Right atrium auricular region (tissue), 2 donors: ENCODE measurements at places on chromosomes 6 and 20. TPM values are rescaled to one million over a fixed set of nuclear protein-coding genes. Genes with fewer than 3 reads are reported as not detected.
A peak's percentile ranks its signal among the peaks of the same experiment; 100 is the strongest.

- H3K27ac ChIP-seq: no peak overlapping the region
- H3K27me3 ChIP-seq: no peaks in the 10 kb centered on the region
- H3K4me1 ChIP-seq: peaks cover 13% of the 10 kb centered on the region
- H3K36me3 ChIP-seq: no peaks in the 10 kb centered on the region
- H3K4me3 ChIP-seq: no peak overlapping the region
- no peak for DNase-seq
These were observed 35.7 kb downstream of the CITED2 start for GRCh38 chr6:139338795-139339194.

- no peak for DNase-seq
- H3K4me1 ChIP-seq: no peaks in the 10 kb centered on the region
These were observed 282.7 kb upstream of the PRDM1 start for GRCh38 chr6:105803442-105803841.

DNA sequence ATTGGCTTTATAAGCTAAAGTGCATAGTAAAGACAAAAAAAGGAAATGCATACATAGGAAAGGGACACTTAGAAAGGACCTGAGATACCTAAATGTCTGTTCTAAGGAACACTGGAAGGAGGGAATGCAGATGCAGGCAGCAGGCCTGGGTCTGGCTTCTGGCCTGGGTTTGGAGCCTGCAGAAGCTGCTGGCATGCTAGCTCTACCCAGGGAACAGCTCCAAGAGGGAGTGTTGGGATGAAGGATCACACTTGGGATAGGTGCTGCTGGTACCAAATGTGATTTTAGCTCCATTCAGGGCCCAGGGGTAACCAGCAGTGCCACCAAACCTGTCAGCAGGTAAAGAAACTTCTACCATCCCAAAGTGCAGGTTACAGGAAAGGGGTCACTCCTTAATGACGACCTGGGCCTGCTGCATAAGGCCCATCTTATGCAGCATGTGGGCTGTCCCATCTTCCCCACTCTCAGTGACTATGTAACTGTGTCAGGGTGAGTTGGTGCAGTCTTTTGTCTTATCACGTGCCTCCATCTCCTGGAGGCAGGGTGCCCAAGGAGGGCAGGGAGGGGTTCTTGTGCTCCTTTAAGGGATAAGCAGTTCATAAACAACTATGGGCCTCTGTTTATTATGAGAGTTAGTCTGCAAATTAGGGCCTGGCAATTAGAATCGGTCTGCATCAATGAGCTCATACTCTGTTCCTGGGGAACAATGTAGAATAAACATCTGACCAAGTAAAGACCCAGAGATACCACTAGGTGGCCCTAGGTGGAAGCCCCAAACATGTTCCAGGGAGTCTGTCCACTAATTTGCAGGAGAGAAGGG is 26.9 kb downstream of the DDX27 start:
- H3K4me1 ChIP-seq: no peaks in the 10 kb centered on the region
- no peaks in the 10 kb centered on the region for H3K27me3 ChIP-seq

RBM24 gene
- total RNA-seq: 133 TPM

DNA sequence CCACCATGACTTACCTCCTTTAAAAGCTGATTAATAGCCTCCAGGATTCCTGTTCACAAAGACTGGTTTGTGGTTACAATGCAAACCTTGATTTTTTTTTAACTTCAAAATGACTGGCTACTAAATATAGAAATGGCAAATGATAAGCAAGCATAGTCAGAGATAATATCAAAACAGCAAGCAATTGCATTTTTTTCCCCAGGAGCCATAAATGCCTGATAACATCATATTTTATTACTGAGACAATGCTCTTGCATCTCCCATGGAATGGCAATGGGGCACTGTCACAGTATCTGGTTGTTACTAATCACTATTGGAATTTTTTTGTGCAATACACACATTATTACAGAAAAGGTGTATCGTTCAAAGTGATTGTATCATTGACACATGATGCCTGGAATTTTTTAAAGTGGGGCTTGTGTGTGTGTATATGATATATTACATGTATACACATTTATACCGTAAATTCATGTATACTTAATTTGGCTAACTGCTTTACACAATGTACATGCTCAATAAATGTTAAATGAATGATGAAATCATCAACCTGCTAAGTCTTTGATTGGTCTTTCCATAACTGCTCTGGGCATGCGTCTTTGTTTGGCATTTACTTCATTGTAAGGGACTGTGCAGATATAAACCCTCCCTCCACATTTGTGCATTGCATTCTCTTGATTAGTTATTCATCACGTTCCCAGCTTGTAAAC is 980 bp upstream of the SALL4 start:
- DNase-seq: no peak
- H3K27me3 ChIP-seq: peaks cover 7% of the 10 kb centered on the region
- H3K36me3 ChIP-seq: no peaks in the 10 kb centered on the region
- no peak overlapping the region for H3K27ac ChIP-seq

DNA sequence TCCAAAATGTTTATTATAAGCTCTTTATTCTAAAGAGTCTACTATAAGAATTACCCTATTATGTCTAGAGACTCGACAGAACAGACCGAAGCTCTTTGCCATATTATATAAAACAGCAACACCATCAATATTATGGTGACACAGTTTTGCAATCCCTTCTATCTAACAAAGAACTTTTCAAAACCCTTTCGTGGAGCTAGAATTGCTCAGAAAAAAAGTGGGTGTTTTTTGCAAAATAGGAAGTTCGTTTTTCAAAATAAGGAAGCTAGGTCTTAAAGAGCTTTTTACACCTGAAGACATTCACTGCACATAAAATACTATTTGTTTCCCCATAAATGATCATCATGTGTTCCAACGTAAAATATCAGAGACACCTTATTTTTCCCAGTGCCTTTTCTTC is 240.0 kb downstream of the FOXC1 start:
- no peak overlapping the region for H3K4me3 ChIP-seq
- no peak overlapping the region for H3K27ac ChIP-seq
- H3K4me1 ChIP-seq: no peaks in the 10 kb centered on the region
- no peak for DNase-seq

GRCh38 chr6:154537511-154538325 is 27.2 kb upstream of the CNKSR3 start:
- no peaks in the 10 kb centered on the region for H3K36me3 ChIP-seq
- no peak overlapping the region for H3K27ac ChIP-seq
- no peaks in the 10 kb centered on the region for H3K4me1 ChIP-seq
- DNase-seq: no peak

DNA sequence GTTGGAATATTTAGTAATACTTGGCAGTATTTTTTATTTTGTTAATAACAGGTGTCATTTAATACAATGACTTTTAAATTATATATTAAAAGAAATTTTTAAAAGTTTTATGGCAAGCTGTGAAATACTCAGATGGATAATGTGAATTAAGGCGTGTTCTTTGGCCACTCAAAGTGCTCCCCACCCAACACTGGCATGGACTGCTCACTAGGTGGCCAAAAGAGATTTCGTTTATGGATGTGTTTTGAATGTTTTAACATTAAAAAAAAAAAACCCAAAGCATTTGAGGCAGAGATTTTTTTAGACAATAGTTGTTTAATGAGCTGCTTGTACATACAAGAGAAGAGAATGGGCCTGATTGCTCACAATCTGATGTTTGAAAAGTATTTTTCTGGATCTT is 86.5 kb downstream of the QKI start:
- no peak overlapping the region for H3K4me3 ChIP-seq
- H3K27ac ChIP-seq: peak overlapping the region; percentile 9
- no peaks in the 10 kb centered on the region for H3K27me3 ChIP-seq

DNA sequence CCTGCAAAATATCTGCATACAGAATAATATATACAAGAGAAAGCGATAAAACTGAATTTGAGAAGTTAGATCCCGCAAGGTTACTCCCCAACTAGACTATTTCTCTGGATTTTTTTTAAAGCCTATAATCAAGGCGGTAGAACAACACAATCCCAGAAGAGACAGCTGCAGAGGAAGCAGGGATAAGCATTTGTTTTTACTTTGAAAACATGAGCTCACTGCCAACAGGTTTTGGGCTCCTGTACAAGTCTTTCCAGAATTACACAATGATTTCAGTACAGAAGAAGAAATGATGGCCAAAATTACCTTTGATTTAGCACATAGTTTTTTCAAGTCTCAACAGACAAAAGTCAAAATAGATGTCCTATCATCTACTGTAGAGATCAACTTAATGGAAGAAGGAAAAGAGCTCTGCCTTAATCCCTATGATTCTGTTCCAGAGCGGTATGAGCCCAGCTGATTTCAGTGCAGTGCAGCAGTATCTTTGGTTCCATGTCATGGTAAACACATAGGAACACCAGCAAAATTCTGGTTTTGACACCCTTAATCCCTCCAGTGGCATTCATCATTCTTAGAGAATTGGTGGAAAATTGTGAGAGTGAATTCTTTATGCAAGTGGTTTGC is 304.3 kb downstream of the HDGFL1 start:
- H3K4me3 ChIP-seq: no peak overlapping the region
- DNase-seq: no peak
- H3K27ac ChIP-seq: peak overlapping the region; percentile 4
- no peaks in the 10 kb centered on the region for H3K27me3 ChIP-seq
- peaks cover 14% of the 10 kb centered on the region for H3K4me1 ChIP-seq

BNIP5 gene
- total RNA-seq: not detected

GRCh38 chr6:35719830-35720733 is 16.8 kb upstream of the ARMC12 start:
- H3K27ac ChIP-seq: peak overlapping the region; percentile 100
- H3K27me3 ChIP-seq: no peaks in the 10 kb centered on the region
- no peaks in the 10 kb centered on the region for H3K4me1 ChIP-seq
- DNase-seq: no peak
- H3K4me3 ChIP-seq: no peak overlapping the region

GRCh38 chr6:118758946-118759345 is 107.6 kb upstream of the CEP85L start:
- no peaks in the 10 kb centered on the region for H3K27me3 ChIP-seq
- no peak overlapping the region for H3K4me3 ChIP-seq
- H3K4me1 ChIP-seq: no peaks in the 10 kb centered on the region
- no peak overlapping the region for H3K27ac ChIP-seq

GRCh38 chr20:41462372-41463161 is 95.9 kb upstream of the EMILIN3 start:
- peaks cover 21% of the 10 kb centered on the region for H3K36me3 ChIP-seq
- DNase-seq: no peak
- H3K4me1 ChIP-seq: no peaks in the 10 kb centered on the region
- no peak overlapping the region for H3K4me3 ChIP-seq
- no peak overlapping the region for H3K27ac ChIP-seq
- H3K27me3 ChIP-seq: no peaks in the 10 kb centered on the region

DNA sequence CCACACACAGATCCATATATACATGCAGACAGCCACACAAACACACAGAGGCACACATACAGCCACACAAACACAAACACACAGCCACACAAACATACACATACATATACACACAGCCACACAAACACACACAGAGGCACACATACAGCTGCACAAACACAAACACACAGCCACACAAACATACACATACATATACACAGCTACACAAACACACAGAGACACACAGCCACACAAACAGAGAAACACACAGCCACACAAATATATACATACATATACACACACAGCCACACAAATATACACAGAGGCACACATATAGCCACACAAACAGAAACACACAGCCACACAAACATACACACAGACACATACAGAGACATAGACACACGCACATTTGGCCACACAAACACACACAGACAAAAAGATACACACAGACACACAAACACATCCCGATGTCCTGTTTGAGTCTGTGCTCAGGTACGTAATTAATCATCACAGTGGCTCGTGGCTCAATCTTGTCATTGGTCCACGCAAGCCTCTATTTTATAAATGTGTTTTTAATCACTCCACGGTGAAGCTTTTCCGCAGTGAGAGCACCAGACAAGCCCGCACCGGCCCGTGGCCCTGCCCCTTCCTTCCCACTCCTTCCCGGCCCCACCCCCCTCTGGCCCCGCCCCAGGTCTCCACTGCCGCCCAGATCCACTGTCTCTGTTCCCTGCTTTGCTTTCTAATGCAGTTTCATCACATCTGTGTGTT is 135.3 kb downstream of the CDH4 start:
- H3K27me3 ChIP-seq: no peaks in the 10 kb centered on the region
- no peak overlapping the region for H3K4me3 ChIP-seq
- no peaks in the 10 kb centered on the region for H3K36me3 ChIP-seq
- no peak for DNase-seq
- no peaks in the 10 kb centered on the region for H3K4me1 ChIP-seq

- H3K4me1 ChIP-seq: peaks cover 20% of the 10 kb centered on the region
- no peak overlapping the region for H3K4me3 ChIP-seq
- no peak for DNase-seq
- H3K27ac ChIP-seq: peak overlapping the region; percentile 98
- peaks cover 8% of the 10 kb centered on the region for H3K36me3 ChIP-seq
These were observed 133.0 kb downstream of the OGFRL1 start for GRCh38 chr6:71421611-71422010.

- H3K36me3 ChIP-seq: no peaks in the 10 kb centered on the region
- H3K27ac ChIP-seq: no peak overlapping the region
- H3K27me3 ChIP-seq: no peaks in the 10 kb centered on the region
- no peak for DNase-seq
- no peaks in the 10 kb centered on the region for H3K4me1 ChIP-seq
- H3K4me3 ChIP-seq: no peak overlapping the region
These were observed 13.4 kb downstream of the AIG1 start for GRCh38 chr6:143074101-143074500.

FAM50B gene
- 10.0 TPM for total RNA-seq

DNA sequence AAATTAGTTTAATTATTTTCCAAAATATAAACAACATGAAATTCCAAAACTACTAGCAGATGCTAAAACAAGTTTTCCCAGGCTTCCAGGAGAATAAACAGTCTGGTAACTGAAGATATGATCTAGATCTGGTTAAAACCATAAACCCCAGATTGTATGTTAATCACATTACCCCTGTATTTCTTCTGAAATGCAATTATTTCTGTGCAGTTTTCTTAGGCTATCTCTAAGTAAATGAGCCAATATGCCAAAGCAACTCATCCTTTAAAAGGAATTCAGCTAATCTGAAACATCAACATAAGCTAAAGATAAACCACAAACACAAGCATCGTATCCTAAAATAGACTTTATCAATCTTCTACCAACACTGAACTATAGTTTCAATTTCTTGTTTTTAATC is 44.6 kb upstream of the SENP6 start:
- no peaks in the 10 kb centered on the region for H3K4me1 ChIP-seq
- DNase-seq: no peak
- no peak overlapping the region for H3K4me3 ChIP-seq
- H3K36me3 ChIP-seq: no peaks in the 10 kb centered on the region
- no peaks in the 10 kb centered on the region for H3K27me3 ChIP-seq

- H3K4me3 ChIP-seq: no peak overlapping the region
- no peak overlapping the region for H3K27ac ChIP-seq
- H3K4me1 ChIP-seq: peaks cover 2% of the 10 kb centered on the region
- H3K27me3 ChIP-seq: no peaks in the 10 kb centered on the region
- peaks cover 1% of the 10 kb centered on the region for H3K36me3 ChIP-seq
These were observed 102.6 kb downstream of the CD109 start for GRCh38 chr6:73798592-73798991.

ARMH2 gene
- not detected for total RNA-seq
